SJSA1 (cell line): ENCODE measurements at places on chromosomes 16 and 17. TPM values are rescaled to one million over a fixed set of nuclear protein-coding genes. Genes with fewer than 3 reads are reported as not detected.

GRCh38 chr17:49829026-49829425, 18.8 kb downstream of the TAC4 start:
- no peak overlapping the region for H3K27ac ChIP-seq
- peaks cover 37% of the 10 kb centered on the region for H3K4me1 ChIP-seq
- H3K27me3 ChIP-seq: no peaks in the 10 kb centered on the region

DNA sequence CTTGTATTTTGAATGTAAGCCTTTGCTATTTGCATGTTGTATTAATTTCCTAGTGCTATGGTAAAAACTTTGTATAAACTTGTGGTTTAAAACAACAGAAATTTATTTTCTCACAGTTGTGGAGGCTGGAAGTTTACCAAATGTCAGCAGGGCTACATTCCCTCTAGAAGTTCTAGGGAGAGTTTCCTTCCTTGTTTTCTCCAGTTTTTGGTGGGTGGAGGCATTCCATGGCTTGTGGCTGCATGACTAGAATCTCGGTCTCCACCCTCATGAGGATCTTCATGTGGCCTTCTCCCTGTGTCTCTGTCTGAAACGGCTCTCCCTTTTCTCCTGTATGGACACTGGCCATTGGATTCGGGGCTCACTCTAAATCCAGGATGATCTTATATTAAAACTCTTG, 482.2 kb upstream of the GOT2 start:
- H3K36me3 ChIP-seq: no peaks in the 10 kb centered on the region
- peaks cover 27% of the 10 kb centered on the region for H3K4me1 ChIP-seq
- no peak overlapping the region for H3K4me3 ChIP-seq
- H3K27me3 ChIP-seq: no peaks in the 10 kb centered on the region
- no peak overlapping the region for H3K27ac ChIP-seq

- DNase-seq: no peak
- H3K27me3 ChIP-seq: peaks cover 62% of the 10 kb centered on the region
- no peaks in the 10 kb centered on the region for H3K36me3 ChIP-seq
- no peak overlapping the region for H3K27ac ChIP-seq
- H3K4me3 ChIP-seq: no peak overlapping the region
- H3K4me1 ChIP-seq: no peaks in the 10 kb centered on the region
These were observed 56.1 kb upstream of the ACSF3 start for GRCh38 chr16:89037261-89038152.

- DNase-seq: no peak
- H3K27ac ChIP-seq: no peak overlapping the region
- peaks cover 16% of the 10 kb centered on the region for H3K36me3 ChIP-seq
These were observed 11.4 kb downstream of the ASPHD1 start for GRCh38 chr16:29911676-29912010.

DNA sequence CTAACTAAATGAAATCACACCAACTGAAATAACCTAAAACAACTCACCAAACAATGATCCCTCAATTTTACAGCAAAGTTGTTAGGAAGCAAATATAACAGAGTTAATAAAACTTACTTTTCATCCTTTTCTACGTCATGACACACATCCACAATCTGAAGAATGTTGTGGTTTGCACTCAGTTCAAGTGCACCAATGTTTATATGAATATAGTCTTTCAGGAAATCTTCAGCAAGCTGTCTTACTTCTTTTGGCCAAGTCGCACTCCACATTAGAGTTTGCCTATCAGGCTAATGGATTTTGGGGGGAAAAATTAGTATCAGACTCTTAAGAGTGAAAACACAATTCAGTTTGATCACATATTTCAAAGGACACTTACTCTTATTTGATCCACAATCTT, 3.3 kb downstream of the DDX5 start:
- peaks cover 84% of the 10 kb centered on the region for H3K36me3 ChIP-seq
- peak overlapping the region; percentile 6; the same call in 1 of the 2 replicates for H3K27ac ChIP-seq
- H3K4me3 ChIP-seq: no peak overlapping the region
- H3K27me3 ChIP-seq: no peaks in the 10 kb centered on the region
- no peak for DNase-seq

DNA sequence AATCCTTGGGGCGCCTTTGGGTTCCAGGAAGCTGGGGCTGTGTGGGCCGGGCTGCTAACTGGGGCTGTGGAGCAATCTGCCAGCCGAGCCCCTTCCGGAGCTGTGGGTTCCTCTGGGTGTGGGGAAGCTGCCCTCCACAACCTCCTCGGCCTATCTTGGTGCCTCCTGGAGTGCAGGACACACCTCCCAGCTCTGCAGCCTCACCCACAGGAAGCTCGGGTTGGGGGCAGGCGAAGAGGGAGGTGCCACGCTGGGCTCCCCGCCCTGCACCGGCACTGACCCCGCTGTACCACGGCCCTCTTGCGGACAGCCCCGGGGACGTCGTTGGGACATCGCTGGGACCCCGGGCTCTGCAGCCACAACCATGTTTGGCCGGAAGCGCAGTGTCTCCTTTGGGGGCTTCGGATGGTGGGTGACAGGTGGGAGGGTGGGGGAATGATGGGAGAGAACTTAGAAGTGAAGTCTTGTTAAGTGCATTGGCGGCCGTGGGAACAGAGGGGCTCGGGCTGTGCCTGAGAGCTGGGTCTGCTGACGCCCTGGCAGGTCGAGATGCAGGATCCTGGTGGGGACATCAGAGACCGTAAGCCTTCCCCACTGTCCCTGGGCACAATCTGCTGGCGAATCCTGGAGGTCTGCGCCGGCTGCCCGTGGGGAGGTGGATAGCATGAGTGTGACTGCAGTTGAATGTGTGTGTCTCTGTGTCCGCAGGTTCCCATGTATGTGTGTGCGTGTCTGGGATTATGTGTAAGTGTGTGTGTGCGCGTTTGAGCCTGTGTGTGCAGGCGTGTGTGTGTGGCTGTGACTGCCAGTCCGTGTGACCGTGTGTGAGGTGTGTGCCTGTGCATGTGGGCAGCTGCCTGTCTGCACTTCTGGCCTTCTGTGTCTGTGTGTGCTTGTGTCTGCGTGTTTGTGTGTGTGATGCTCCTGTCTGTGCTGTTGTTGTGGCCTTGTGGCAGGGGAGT, at the start of gene RAP1GAP2:
Gene RAP1GAP2 (plus strand): TSS at position 275 of the 962 bp plus-strand sequence. CDS start 90 bp downstream, at position 365.
- DNase-seq: no peak
- no peaks in the 10 kb centered on the region for H3K36me3 ChIP-seq
- no peaks in the 10 kb centered on the region for H3K4me1 ChIP-seq
- no peak within 1 kb of the TSS for H3K4me3 ChIP-seq
- peaks cover 19% of the 10 kb centered on the region for H3K27me3 ChIP-seq

DNA sequence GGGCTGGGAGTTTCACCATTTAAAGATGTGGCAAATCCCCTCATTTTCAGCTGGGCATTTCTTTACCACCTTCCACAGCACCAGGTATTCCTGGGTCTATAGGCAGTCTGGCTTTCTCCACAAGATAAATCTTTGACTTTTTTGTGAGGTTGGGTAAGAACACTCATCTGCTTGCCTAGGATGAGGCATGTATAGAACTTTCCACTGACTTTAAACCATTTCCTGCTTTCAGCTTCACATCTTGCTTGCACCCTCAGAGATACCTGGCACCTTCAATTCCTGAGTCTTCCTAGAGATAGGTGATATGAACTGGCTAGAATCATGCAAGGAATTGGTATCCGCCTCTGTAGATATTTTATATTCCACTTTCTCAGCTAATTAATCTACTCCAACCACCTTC, 27.9 kb downstream of the SMURF2 start:
- H3K27ac ChIP-seq: no peak overlapping the region; the same call in 1 of the 2 replicates
- no peaks in the 10 kb centered on the region for H3K27me3 ChIP-seq
- DNase-seq: no peak
- H3K4me1 ChIP-seq: peaks cover 55% of the 10 kb centered on the region
- H3K4me3 ChIP-seq: no peak overlapping the region
- H3K36me3 ChIP-seq: peaks cover 27% of the 10 kb centered on the region

DNA sequence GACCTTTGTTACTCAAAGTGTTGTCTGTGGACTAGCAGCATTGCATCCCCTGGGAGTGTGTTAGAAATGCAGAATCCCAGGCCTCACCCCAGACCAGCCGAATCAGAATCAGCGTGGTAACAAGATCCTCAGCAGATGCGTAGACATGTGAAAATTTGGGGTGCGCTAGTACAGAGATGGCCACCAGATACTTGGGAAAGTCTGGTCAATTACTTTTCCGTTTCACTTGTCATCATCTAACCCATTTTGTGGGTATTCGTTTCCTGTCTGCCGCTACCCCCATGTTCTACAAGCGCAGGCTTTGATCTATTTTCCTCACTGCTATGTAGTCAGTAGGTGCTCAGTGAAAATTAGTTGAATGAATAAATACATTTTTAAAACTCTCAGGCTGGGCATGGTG, 33.1 kb upstream of the HERPUD1 start:
- no peak overlapping the region for H3K27ac ChIP-seq
- no peak for DNase-seq
- H3K36me3 ChIP-seq: no peaks in the 10 kb centered on the region
- H3K4me1 ChIP-seq: no peaks in the 10 kb centered on the region
- H3K27me3 ChIP-seq: no peaks in the 10 kb centered on the region

GRCh38 chr17:36500745-36501225, 14.3 kb downstream of the ZNHIT3 start:
- peaks cover 71% of the 10 kb centered on the region for H3K36me3 ChIP-seq
- no peak overlapping the region for H3K27ac ChIP-seq
- no peaks in the 10 kb centered on the region for H3K27me3 ChIP-seq
- DNase-seq: no peak
- H3K4me3 ChIP-seq: no peak overlapping the region
- H3K4me1 ChIP-seq: no peaks in the 10 kb centered on the region

DNA sequence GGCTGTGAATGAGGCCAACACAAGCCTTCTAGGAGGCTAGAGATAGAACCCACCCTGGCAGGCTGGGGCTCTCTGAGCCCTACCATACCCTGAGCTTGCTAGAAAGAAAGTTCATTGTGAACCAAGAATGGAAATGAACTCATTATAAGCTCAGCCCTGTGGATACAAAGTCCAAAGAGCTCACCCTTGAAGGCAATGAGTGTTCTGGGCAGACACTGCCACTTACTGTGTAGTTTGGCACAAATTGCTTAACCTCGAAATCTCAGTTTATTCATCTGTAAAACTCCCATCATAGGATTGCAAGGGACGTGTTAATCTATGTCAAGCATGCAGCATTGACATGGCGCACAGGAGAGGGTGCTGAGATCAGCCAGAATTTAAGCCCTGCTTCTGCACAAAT, 5.5 kb downstream of the KDM8 start:
- H3K27me3 ChIP-seq: no peaks in the 10 kb centered on the region
- H3K4me1 ChIP-seq: peaks cover 7% of the 10 kb centered on the region; the same call in 1 of the 2 replicates
- no peak overlapping the region for H3K27ac ChIP-seq
- no peaks in the 10 kb centered on the region; the same call in 1 of the 2 replicates for H3K36me3 ChIP-seq
- no peak for DNase-seq

DNA sequence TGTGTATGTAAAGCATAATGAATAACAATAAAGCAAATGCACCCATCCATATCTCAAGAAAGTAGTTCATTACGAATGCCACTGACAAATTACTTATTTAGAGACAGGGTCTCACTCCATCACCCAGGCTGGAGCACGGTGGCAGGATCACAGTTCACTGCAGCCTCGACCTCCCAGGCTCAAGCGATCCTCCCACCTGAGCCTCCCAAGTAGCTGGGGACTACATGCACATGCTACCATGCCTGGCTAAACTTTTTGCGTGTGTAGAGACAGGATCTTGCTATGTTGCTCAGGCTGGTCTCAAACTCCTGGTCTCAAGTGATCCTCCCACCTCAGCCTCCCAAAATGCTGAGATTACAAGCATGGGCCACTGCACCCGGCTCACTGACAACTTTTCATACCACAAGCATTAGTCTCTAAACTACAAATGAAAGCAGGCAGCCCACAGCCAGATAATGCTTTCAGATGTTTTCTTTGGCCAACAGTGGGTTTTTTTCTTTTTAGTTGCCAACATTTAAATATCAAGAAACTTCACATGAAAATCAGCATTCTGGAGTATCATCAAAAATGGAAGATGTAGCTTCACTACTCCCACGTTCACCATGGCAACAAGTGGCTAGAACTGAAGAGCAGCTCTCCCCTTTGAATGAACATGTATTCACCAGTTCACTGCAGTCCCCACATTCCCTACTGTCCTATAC, 7.7 kb downstream of the ARHGAP17 start:
- peaks cover 51% of the 10 kb centered on the region for H3K36me3 ChIP-seq
- DNase-seq: no peak
- no peaks in the 10 kb centered on the region for H3K27me3 ChIP-seq
- no peak overlapping the region for H3K4me3 ChIP-seq

- DNase-seq: no peak
- H3K27me3 ChIP-seq: no peaks in the 10 kb centered on the region
- H3K4me3 ChIP-seq: no peak overlapping the region
- peaks cover 28% of the 10 kb centered on the region for H3K4me1 ChIP-seq
- H3K27ac ChIP-seq: no peak overlapping the region
These were observed 37.2 kb downstream of the MFSD11 start for GRCh38 chr17:76775021-76775600.

DNA sequence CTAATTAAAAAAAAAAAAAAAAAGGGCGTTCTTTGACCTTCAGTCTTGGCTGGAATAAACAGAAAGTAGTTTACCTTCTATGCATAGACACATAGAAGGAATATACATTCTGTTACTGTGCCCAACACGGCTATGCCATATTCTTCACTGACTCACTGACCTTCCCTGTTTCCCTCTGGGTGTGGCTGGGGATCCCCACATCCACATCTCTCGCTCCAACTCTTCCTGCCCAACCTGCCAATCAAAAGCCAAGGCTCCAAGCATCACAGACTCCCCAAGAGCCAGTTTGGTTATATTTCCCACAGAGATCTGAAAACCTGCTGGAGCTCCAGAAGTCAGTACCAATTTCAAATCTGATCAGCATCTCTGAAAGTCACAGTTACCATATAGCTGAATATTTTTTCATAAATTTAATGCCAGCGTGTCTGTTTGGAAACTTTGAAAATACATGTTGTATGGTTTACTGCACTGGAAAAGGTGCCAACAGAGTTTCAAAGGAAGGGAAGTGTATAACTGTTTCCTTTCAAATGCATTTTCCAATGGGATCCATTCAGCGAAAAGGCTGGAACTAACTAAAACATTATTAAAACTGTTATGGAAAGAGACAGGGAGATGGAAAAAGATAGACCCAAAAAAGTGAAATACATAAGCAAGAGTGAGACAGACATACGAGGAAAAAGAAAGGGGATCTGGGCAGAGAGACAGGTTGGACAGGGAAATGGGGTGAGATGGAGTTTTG, 91.8 kb downstream of the SMG6 start:
- no peaks in the 10 kb centered on the region for H3K27me3 ChIP-seq
- no peak overlapping the region for H3K4me3 ChIP-seq
- H3K27ac ChIP-seq: no peak overlapping the region; the same call in 1 of the 2 replicates
- peaks cover 65% of the 10 kb centered on the region for H3K4me1 ChIP-seq

The SPATA22 gene
- not detected in 2 replicates for total RNA-seq

The TP53TG3C gene
- total RNA-seq: not detected in 2 replicates

The GJD3 gene
- not detected in 2 replicates for total RNA-seq

The TPSG1 gene
- not detected in 2 replicates for total RNA-seq

The SLC38A8 gene
- total RNA-seq: not detected in 2 replicates

The C17orf113 gene
- 0.18 and 1.2 TPM in 2 replicates for total RNA-seq

The CLUH gene
- total RNA-seq: 18.9 and 27.3 TPM in 2 replicates

The PABPN1L gene
- not detected in 2 replicates for total RNA-seq
